Cerebellar nuclear complex (tissue), 1 donor: ENCODE measurements at places on chromosomes 16 and 17.

DNA sequence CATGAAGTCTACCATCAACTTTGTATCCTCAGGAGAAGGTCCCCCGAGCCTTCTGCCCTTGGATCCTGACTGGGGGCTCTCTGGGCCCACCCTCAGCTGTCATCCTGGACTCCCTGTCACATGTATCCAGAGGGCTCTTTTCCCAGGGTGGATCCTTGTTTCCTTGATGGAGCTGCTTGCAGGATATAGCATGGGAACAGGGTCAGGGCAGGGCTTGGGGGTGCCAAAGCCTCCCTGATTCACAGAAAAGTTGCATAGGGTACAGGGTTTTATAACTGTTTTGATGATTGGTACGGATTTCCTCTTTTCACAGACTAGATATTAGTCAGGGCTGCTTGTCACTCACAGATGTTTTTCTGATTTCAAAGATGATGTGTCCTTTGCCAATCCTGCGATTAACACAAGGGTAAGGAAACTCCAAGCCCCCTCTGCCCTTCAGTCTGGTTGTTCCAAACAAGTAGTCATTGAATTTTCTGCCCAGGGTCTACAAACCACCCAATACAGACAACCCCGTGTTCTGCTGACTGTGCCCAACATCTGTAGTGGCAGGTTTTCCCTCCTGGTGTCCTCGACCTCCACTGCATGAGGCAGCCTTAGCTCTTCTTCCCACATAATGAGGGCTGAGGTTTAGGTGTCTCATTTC is 20.6 kb upstream of the SLC35G3 start:
- DNase-seq = no peak

GRCh38 chr17:56389356-56389755 is 204.1 kb upstream of the NOG start:
- no peak for DNase-seq

DNA sequence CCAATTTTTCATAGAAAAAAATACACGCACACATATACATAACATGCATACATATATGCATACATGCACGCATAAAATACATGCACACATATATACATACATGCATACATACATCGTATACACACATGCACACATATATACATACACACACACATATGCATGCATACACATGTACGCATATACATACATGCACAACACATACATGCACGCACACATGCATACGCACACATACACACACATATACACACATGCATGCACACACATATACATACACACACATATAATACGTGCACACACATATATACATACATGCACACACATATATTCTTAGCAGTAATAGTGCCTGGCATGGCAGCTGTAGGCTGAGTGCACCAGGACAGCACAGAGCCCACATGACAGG is 24.9 kb downstream of the USP36 start:
- no peak for DNase-seq

GRCh38 chr17:81928544-81929252 is 1.2 kb upstream of the MAFG start:
- DNase-seq = no peak

- DNase-seq = no peak
Observed at GRCh38 chr17:28416703-28417311, 10.8 kb upstream of the SLC46A1 start.

- DNase-seq = no peak
Observed at GRCh38 chr17:41168121-41168520, at the start of gene KRTAP4-3. Gene KRTAP4-3, minus strand, starts transcription at chr17:41168221. Its CDS starts 49 bp downstream, at chr17:41168172.

- no peak for DNase-seq
Observed at GRCh38 chr16:70695331-70696070, 9.6 kb upstream of the MTSS2 start.

DNA sequence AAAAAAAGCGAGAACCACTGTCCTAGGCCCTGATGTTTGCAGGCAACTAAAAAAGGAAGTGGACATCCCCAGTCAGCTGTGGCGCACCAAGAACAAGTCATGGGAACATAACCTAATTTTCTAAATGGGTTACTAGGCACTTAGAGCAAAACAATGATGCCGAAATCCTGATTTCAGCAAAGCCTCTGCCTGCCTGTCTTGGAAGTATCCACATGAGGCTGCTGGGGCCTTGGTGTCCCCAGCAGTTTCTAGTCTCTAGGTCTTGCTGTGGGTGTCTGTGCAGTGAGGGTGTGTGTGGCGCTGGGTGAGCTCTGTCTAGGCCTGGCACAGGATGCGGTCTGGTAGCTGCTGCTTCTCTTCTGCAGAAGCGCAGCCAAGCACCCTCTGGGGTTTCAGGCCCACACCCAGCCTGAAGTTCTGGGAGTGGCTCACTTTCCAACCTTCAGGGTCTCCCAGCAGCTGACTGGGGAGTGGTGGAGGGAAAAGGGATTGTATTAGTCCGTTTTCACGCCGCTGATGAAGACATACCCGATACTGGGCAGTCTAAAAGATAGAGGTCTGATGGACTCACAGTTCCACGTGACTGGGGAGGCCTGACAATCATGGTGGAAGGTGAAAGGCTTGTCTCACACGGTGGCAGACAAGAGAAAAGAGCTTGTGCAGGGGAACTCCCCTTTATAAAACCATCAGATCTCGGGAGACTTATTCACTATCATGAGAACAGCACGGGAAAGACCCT is 21.1 kb downstream of the STH start:
- no peak for DNase-seq

- no peak for DNase-seq
Observed at GRCh38 chr16:28297308-28297707, 5.0 kb downstream of the SBK1 start.

DNA sequence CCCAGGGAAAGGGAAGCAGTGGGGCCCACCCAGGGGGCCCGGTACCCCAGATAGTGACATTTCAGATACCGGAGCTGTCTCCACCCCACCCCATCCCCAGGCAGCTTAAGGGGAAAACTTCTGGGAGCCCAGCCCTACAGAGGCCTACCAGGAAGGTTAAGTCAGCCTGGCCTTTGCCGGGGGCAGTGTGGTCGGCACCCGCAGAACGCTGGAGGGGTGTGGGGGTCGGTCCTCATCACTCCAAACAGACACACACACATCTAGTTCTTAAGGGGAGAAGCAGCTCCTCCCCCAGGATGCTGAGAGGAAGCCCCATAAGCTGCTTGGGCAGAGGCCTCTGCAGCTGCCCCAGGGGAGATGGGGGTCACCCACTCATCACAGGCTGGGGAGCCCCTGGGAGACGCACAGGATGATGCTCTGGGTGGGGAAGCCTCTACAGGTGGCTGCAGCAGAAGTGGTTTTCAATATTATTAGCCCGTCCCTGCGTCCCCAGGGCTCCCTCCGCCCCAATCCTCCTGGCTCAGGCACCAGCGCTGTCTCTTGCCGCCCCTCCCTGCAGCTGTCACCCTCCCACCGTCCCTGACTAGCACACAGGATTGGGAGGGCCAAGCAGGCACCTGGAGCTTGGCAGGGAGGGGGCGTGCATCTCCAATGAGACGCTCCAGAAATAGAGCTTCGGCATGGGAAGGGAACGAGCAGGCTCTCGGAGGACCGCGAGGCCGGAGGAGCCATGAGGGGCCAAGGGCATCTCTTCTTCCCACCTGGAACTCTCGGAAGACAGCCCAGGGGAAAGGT is 1.4 kb upstream of the ABR start:
- no peak for DNase-seq

DNA sequence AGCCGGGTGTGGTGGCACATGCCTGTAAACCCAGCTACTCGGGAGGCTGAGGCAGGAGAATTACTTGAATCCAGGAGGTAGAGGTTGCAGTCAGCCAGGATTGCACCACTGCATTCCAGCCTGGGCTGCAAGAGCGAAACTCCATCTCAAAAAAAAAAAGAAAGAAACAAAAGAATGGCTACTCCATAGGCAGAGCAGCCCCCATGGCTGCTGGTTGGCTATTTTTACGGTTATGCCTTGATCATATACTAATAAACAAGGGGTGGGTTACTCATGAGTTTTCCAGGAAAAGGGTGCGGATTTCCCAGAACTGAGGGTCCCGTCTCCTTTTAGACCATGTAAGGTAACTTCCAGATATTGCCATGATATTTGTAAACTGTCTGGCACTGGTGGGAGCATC is 76.2 kb upstream of the TMEM97 start:
- DNase-seq = no peak

DNA sequence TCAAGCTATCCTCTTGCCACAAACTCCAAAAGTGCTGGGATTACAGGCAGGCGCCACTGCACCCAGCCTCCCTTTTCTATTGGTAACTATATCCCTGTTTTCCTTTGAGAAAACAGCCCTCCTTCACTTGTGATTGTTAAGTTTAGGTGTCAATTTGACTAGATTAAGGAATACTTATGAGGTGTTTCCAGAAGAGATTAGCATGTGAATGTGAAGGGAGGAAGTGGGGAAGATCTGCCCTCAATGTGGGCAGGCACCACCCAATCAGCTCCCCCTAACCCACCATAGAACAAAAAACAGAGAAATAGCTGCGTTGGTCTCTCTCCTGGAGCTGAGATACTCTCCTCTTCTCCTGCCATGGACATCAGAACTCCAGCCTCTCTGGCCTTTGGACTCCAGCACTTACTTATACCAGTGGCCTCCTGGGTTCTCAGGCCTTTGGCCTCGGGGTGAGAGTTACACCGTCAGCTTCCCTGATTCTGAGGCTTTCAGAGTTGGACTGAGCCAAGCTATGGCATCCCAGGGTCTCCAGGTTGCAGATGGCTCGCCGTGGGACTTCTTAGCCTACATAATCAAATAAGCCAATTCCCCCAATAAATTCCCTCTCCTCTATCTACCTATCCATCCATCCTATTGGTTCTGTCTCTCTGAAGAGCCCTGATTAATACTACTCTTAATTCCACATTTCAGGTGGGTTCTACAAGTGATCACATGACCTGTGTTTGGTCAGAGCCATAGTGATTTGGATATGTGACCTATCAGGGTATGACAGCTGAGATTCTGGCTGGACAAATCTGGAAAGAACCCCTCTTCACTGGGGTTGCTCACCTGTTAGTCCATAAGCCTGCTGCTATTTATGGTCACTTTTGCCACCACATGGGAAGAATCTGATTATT is 12.0 kb upstream of the STAT3 start:
- no peak for DNase-seq

GRCh38 chr17:59800530-59800942 is 92.2 kb downstream of the TUBD1 start:
- DNase-seq = no peak

DNA sequence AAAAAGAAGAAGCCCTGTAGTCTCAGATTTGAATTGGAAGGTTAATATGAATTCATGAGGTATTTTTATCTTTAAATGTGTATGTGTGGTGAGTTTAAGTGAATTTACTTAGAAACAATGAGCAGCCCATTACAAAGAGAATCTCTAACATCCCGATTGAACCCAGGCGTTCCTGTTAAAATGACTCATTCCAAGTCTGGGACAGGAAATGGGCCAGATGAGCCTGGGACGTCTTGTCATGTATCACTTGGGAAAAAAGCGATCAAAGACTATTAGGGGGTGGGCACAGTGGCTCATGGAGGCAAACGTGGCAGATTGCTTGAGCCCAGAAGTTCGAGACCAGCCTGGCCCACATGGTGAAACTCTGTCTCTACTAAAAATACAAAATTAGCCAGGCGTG is 81.6 kb downstream of the SEC14L1 start:
- DNase-seq = no peak

GRCh38 chr17:55321427-55322060 is 56.8 kb downstream of the HLF start:
- DNase-seq = no peak

DNA sequence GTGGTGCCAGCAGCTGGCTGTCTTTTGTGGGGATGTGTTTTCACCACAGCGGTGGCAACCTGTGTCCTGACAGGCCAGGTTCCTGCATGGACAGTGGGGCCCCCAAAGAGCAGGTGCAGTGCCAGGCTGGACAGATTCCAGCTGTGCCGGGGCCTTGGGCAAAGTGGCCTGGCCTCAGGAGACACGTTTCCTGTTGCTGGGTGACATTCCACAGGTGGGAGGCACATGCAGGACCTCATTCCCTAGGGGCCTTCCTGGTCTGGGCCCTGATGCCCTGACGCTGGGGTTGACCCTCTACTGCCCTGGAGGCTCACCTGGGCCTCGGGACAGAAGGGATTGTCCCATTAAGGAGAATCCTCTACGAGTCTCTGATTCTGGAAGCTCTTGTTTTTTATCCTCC is 182.4 kb downstream of the RAB11FIP4 start:
- no peak for DNase-seq

DNA sequence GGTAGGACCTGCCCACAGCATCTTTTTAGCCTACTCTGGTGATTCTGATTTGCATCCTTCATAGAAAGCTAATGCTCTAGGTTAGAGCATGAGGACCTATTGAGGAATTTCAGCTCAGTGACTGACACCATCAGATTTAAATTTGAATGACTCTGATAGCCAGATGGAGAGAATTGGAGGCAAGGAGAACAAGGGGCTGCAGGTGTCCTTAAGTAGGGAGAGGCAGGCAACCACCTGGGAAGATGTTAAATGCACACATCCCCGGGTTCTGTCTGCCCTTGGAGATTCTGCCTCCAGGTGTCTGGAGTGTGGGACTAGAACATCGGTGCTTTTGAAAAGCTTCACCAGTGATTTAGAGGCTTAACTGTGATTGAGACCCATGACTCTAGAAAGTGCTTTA is 221.8 kb downstream of the SPECC1 start:
- no peak for DNase-seq

- DNase-seq = no peak
Observed at GRCh38 chr17:27818401-27819105, 18.2 kb upstream of the NOS2 start.

DNA sequence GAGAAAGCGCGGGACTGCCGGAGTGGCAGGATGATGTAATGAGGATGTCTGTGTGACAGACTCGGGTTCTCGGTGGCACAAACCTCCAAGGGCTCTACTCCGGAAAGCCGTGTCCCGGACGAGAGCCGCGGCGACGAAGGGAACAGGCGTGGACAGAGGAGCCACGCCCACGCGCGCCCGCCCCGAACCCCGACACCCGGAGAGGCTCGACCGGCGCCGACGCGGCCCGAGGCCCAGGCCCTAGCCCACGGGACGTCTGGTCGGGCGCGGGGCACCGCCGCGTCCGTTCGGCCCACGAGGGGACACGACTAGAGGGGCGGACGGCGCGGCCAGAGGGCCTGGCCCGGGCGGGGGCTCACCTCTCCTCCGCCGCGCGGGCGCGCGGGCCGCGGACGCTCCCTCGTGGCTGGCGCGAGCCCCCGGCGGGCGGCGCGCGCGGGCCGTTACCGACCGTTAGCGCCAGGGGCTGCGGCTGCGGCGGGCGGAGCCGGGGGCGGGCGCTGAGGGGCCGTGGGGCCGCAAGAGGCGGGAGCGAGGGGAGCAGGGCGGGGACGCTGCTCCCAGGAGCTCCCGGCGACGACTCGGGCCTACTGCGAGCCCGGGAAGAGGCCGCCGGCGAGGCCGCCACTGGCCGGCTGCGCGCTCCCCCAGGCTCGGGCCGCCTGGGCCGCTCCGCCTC is 2.1 kb upstream of the IRX5 start:
- DNase-seq = no peak

- no peak for DNase-seq
Observed at GRCh38 chr16:57529391-57530103, 6.8 kb downstream of the CCDC102A start.

DNA sequence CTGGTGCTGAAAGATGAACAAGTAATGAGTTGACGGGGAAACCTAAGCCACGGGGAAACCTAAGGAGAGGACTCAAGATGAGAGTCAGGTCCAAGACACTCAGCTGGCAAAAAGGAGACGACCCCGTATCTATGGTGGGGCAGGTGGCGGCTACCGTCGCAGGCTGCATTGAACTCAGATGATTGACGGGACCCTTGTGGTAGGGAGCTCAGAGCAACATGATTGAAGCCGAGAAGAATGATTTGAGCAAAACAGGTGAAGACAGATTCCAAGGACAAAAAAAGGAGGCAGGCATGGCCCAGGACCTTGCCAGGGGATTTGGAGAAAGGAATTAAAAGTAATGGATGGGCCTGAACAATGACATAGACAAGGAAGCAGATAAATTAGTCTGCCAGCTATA is 7.5 kb upstream of the MYH3 start:
- DNase-seq = no peak
